Effector memory CD4-positive, alpha-beta T cell (primary cell): ENCODE measurements at places on chromosomes 5 and 9.

GRCh38 chr5:176818391-176819098, 8.2 kb downstream of the UNC5A start:
- DNase-seq: peak; percentile 6

GRCh38 chr5:143041972-143042770, 272.0 kb downstream of the ARHGAP26 start:
- no peak for DNase-seq

DNA sequence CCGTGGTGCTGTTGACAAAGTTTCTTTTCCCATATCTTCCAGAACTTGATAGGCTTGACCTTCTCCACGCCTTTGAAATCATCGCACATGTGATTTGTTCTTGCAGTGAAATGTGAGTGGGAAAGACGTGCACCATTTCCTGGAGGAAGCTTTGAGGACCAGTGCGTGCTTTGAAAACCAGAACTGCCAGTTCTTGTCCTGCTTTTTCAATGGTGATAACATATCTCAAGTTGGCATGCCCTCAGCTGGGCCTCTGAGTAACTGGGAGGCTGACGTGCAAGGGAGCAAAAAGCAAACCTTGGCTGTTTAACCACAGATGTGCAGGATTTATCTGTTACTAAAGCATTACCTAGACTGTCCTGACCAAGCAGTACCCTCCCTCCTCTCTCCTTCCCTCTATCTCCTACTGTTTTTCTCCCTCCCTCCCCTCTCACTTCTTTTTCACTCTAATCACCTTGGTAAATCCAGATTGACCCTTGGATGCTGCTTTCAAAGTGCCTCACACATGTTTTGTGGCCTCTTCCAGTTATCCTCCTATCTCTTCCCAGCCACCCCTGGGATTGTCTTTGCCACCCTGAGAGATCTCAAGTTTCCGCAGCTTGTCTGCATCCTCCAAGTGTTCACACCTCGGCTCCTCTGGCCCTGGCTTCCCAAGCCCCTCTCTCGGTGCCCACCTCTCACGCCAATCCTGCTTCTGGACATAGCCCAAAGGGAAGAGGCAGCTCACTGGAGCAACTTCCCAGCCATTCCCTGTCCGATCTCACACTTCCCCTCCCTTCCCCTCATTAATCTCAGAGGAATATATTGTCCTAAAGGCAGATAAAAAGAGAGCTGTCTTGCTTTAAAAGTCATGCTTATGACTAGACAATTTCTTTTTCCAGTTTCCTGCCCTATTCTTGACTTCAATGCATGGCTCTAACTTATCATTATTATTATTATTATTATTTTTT, 198.3 kb downstream of the ERCC6L2 start:
- DNase-seq: no peak

DNA sequence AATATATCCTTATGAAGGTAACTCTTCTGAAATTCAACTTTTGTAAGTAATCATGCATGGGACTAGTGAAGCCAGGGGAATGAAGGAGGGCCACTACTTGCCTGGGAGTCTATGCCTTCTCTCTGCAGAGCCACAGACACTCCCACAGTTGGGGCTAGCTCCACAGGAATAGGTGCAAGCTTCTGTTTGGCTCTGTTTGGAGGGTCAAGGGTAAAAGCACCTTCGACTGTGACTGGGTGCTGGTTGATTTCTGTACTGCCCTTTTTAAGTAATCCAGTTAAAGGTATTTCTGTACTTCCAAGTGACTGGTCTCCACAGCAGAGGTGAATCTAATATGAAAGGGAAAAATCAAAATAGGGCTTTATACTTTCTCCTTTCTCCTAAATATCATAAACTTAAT, 32.2 kb downstream of the CEP120 start:
- DNase-seq: no peak

DNA sequence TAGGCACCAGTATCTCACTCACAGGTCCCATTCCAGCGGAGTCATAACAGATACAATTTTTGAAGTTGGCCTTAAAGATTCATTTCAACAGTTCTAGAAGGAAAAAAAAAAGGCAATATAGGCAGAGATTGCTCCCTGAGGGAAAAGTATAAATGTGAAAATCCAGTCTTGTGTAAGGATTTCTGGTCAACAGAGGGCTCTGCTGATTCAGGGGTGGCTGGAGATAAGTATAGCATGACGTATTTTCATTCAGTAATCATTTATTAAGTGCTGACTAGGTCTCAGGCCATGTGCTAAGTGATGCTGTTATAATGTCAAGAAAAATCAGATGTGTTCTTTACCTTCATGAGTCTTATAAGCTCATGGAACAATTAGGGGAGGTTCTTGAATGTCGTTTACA, 377.3 kb upstream of the MEF2C start:
- DNase-seq: no peak

DNA sequence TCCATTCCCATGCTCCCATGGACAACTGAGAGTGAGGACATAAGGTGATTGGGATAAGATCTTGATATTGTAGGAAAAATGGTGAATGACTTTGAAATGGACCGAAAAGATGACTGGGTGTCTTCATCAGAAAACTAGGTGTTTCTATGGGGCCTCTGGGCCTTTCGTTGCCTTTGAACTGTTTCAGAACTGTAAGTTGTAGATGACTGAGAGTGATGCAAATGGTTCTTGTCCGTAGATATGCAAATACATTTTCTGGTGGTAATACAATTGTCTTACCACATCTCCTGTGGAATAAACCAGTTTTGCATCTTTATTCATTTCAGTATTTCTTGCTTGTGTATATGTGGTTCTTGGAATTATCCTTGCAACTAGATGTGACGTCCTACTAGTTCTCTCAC, 16.0 kb upstream of the TEX48 start:
- no peak for DNase-seq
